ENCODE measurements at places on chromosomes 3 and 15.

DNA sequence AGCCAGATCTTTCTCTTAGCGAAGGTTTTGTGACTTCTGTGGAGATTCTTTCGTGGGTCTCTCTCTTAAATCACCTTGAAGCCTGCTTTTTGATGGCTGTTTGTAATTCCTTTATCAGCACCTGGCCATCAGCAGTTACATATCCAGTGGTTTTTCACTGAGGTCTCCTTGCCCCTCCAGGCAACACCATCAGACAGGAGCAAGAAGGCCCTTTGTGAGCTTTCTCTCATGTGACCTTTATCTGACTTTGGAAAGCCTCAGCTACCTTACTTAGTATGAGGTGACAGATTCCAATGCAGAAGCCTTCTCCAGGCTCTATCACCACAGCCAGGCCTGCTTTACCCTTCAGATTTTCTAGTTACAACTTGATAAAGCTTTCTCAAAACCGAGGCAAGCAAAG, 30.0 kb upstream of the P3H2 start:
- no peak for DNase-seq

DNA sequence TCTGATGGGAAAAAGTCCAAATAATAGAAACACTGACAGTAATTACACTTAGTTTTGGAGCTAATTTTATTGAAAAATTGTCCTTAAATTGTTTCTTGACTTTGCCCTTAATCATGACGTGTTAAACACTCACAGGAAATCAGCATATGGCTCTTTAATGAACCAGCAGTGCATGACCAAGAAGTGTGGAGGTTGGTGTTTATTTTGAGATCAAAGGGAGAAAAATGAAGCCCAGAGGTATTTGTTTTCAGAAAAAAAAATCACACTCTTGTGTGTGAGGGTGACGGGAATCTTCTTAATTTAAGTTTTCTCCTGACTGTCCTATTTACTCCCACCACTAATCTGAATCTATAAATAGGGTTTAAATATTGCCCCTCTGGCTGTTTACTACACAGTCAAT, 28.8 kb upstream of the SYNM start:
- no peak for DNase-seq

GRCh38 chr3:172680684-172681083, 30.2 kb downstream of the NCEH1 start:
- no peak for DNase-seq

DNA sequence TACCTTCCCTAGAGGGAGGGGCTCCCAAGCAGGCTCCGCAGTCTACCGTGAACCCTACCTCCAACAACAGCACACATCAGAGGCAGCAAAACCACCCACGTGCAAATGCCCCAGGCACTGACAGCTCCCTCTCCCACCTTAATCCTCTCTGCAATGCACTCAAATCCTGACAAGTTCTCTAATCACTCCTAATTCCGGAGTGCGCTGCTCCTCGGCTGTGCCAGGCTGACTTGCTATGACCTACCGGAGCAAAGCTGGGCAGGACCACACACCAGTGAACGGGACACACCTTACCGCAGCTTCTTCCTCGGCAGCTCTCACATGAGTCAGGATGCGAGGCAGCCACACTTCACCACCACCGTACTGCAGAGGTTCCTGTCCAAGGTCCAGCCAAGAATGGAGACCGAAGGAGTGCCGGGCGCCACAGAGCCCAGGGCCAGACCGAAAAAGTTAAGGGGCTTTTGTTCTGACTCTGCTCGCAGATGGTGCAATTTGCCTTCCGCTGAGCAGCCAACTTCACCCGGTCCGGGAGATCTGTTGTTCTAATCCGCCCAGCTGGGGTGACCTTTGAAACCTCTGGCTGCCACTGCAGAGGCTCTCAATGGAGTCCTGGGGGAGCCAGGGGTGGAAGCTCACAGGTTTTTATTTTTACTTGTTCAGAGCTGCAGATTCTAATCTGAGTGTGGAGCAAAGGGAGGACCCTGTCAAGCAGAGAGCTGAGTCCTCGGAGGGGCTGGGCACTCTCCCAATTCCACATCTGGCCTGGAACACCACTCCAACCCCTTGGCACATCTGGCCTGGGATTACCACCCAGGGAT, 84.4 kb downstream of the MYLK start:
- DNase-seq, result no peak

DNA sequence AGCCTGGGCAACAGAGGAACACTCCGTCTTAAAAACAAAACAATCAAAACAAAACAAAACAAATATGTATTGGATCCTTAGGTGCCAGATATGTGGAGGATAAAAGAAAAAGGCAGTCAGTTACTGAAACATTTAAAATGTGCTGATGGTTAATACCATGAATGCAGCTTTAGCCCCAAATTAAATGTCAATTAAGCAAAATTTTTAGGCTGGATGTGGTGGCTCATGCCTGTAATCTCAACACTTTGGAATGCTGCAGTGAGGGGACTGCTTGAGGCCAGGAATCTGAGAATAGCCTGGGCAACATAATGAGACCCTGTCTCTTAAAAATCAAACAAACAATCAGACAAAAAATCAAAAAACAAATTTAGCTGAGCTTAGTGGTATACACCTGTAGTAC, 8.5 kb upstream of the CHMP2B start:
- DNase-seq, result no peak

GRCh38 chr15:86915811-86916331, 836.2 kb downstream of the AGBL1 start:
- no peak for DNase-seq

- DNase-seq, result no peak
Measured at GRCh38 chr3:183330881-183331280, 77.8 kb downstream of the B3GNT5 start.

DNA sequence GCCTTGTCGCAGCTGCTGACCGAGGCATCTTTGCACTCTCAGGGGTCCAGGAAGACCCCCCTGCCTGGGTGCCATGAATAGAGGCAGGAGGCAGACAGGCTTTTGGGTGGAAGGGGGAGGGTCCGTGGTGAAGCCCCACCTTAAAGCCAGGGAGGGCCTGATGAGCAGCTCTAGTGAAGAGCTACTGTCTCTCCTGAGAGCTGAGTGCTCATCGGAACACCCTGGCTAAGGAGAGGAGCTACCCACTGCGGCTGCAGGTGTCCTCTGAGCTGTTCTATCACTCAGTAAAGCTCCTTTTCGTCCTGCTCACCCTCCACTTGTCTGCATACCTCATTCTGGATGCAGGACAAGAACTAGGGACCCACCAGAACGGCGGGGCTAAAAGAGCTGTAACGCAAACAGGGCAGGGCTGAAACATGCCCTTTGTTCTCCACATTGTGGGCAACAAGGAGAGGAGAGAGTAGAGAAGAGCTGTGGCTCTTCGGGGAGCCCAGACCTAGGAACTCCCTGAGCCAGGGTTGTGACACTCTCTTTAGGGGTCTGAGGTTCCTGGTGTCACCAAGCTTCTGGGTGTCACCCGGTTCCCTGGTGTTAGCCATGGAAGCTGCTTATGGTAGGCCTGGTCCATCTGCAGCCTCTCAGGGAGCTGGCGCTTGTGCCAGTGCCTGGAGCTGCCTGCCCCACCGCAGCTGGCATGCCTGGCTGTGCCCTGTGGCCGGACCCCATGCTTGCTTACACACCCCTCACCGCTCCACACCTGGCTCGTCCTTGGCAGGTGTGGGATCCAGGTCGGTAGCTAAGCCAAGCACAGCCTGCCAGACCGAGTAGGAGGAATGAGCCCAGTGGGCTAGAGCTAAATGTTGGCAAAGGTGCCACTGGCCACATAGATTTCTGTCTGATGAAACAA, 26.2 kb upstream of the TFG start:
- no peak for DNase-seq

GRCh38 chr15:66707310-66708082, 5.5 kb downstream of the SMAD6 start:
- no peak for DNase-seq

DNA sequence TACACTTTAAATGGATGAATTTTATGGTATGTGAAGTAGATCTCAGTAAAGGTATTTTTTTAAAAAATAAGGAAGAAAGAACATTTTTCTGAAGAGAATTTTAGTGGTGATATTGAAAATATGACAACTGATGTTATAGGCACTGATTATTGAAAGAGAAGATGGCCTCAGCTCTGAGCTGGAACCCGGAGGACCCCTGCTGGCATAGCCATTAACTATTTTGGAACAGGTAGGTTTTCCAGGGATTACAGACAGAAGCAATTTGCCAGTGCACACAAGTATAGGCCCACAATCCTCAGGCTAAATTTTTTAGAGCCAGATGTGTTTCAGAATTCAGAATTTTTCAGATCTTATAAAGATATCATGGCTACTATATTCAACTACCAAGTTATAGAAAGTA, 315.9 kb upstream of the GPR149 start:
- DNase-seq, result no peak

- no peak for DNase-seq
Measured at GRCh38 chr3:71299160-71299559, 284.4 kb downstream of the FOXP1 start.

- DNase-seq, result no peak
Measured at GRCh38 chr3:50961386-50961785, 286.7 kb downstream of the DOCK3 start.
